ENCODE measurements at places on chromosomes 7 and 10.

DNA sequence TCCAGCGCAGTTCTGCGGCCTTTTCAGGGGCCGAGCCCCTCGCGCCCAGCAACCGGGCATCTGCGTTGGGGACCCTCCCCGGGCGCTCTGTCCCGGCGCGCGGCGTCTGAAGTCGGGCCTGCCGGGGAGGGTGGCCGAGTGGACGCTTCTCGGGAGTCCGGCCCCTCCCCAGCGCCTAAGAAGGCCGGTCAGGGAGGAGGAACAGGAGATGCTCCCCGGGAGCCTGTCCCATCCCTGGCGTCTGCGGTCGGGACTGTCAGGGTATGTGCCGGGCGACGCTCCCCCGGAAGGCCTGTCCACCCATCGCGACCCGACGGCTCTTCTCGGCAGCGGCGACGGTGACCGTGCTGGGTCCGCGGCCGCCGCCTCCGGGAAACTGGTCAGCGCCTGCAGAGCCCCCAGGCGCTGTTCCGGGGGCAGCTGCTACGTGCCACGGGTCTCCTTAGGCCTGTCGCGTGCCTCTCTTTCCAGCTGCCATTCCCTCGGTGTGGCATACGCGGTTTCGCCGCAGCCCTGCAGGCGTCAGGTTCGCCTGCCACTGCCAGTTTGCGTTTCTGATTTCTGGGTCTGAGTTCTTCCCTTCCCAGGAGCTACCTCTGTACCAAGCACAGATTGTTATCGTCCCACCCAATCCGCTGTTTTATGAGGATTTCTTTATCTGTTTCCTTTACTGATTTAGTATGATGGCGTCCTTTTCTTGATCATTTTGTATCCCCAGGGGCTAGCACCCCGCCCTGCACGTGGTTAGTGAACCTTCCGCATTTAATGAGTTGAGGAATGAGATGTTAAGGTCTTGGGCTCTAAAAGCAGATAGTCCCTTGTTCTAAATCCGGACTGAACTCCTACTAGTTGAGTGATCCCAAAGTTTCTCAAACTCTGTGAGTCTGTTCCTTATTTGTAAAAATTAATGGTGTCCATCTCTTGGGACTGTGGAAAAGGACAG, 782 bp downstream of the IFIT5 start:
- peak; percentile 46 for ATAC-seq

DNA sequence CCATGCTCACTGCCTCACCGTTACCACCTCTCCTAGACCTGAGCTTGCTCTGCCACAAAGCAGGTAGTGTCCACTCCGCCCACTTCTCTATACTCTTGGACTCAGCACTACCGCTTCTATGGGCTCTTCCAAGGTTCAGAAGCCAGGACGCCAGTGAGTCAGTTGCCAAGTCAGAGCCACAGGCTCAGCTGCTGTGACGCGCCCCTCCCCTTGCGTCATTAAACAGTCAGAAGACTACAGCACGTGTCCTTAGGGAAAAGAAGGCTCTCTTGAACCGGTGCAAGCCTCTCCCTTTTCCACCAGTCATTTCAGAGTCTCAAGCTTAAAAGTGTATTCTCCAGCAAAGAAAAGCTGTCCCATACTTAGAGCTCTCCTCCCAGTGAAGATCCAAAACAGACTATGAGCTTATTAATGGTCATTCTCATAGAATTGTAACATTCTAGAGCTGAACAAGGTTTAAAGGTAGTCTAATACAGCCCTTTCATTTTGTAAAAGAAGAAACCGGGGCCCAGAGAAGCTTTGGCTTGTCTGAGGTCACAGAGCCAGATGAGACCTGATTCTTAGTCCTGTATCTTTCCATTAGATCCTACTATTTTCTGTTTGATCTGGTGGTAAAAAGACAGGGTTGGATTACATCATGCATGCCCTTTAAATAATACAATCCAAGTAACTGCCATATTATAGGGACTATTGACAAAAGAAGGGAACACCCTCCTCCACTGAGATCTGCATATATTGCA, 40.9 kb upstream of the MET start:
- ATAC-seq, result peak; percentile 5

DNA sequence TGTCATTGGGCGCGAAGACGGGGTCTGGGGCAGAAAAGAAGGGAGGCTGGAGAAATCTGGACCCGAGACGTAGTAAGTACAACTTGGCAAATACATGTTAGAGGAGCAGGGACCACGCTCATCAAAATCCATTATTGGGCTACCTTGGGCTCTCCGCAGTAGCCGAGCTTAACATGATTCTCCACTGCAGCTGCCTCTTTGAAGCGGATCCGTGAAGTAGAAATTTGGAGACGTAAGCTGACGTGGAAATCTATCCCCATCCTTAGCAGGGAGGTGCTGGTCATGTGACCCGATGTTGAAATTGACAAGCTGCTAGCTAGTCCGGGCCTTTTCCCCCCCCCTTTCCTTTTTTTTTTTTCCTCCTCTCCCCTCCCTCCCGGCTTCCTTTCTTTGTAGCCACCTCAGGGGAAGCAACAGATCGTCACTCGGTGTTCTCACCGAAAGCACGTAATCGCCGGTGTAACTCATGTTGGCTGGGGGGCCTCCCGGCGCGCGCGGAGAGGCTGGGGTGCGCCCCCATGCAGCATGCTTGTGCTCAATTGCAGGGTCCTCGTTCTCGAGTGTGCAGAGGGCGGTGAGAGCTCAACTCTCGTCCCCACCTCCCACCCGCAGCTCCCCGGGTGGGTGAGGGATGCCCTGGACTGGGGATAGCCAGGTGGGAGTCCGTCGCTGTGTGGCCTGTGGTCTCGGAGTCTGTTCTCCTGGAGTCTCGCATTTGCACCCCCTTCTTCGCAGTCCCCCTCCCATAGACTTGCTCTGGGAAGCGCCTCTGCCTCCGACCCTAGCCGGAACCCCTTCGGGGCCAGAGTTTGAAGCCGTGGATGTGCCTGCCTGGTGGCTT, at the start of gene HOXA11:
Gene HOXA11, minus strand, starts transcription at position 220 of the 841 bp plus-strand sequence. Its CDS starts 88 bp downstream, at position 132.
- ATAC-seq, result no peak

DNA sequence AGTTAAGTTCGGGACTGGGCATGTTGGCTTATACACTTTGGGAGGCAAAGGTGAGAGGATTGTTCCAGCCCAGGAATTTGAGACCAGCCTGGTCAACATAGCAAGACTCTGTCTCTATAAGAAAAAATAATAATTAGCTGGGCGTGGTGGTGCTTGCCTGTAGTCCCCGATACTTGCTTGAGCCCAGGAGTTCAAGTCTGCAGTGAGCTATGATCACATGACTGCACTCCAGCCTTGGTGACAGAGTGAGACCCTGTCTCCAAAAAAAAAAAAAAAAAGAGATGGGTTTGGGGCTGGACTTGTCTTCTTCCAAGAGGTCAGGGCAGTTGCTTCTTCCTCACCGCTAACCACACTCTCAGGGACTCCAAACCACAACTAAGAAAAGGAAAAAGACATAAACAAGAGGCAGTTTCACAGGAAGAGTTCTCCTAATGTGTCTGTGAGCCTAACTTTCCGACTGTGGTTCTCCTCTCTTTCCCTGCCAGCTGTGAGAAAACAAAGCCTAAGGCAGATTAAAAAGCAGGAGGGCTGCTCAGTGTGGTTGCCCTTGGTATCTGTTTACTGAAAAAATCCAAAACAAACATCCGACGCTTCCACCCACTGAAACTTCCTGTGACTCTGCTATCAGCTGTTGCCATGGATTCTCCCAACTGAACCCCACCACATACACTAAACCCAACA, 2.4 kb upstream of the SERPINE1 start:
- no peak for ATAC-seq

GRCh38 chr7:79855172-79855571, 279.5 kb upstream of the GNAI1 start:
- ATAC-seq, result no peak

GRCh38 chr7:79820387-79820786, 314.2 kb upstream of the GNAI1 start:
- no peak for ATAC-seq

DNA sequence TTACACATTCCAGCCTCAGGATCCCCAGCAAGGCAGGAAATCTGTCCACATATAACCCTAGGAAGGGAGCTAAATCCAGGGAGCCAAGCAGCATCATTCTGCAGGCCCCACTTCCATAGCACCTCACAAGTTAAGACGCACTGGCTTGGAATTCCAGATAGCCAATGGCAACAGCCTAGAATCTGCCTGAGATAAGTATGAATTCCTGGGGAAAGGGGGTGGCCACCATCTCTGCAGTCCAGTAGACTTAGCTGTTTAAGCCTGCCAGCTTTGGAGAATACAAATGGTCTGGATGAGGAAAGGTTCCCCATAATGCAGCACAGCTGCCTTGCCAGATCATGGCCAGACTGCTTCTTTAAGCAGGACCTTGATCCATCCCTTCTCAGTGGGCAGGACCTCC, 179.4 kb upstream of the PRSS1 start:
- no peak for ATAC-seq

DNA sequence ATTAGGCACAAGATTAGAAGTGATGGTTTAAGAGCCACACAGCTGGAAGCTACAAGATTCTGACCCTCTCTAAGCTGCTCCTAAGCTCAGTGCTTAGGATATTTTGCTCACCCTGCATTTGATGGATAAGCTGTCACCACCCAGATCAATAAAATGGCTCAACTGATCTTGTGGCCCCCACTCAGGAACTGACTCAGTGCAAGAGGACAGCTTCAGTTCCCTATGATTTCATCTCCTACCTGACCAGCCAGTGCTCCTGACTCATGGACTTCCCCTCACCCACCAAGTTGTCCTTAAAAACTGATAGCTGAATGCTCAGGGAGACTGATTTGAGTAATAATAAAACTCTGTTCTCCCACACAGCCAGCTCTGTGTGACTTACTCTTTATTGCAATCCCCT, 833.8 kb downstream of the GRID1 start:
- no peak for ATAC-seq

All from activated CD4-positive, CD25-positive, alpha-beta regulatory T cell treated with anti-CD3 and anti-CD28 coated beads, Interleukin-2, amount 50 U/mL, for 24 hours (primary cell).